ENCODE measurements at places on chromosomes 5 and 9.

DNA sequence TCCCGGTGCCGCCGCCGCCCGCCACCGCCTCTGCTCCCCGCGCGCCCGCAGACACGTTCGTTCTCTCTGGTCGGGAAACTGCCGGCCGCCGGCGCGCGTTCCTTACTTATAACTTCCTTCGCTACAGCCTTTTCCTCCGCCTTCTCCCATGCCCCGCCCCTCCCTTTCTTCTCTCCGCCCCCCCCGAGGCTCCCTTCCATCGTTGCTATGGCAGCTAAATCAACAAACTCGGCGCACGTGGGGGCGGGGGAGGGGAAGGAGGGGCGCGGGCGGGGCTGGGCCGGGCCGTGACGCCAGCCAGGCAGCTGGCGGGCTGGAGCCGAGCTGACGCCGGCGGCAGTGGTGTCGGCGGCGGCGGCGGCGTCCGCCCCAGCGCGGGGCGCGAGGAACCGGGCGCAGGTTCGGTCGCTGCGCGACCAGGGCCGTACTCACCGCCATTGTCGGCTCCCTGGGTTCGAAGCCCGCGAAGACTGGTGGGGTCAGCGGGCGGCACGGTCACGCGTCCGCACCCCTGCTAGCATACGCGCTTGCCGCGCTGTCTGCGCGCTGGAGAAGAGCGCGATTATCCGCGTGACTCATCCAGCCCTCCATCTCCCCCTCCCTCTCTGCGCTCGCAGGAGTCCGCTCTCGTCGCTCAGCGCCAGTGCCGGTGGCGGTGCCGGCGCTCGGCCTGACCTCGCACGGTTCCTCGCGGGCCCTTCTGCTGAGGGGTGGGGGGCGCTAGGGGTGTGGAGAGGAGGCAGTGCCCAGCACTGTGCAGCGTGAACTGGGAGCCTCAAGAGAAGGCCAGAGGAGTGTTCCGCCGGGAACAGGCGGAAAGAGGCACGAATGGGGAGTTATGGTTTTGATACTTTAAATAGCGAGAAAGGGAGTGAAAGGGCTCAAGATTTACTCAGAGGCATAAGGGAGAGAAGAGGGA, at the start of gene KLF4:
TSS of gene KLF4 (minus strand) at position 83 of the 919 bp plus-strand sequence. CDS start 597 bp downstream, outside the sequence.
- DNase-seq: peak; percentile 75

DNA sequence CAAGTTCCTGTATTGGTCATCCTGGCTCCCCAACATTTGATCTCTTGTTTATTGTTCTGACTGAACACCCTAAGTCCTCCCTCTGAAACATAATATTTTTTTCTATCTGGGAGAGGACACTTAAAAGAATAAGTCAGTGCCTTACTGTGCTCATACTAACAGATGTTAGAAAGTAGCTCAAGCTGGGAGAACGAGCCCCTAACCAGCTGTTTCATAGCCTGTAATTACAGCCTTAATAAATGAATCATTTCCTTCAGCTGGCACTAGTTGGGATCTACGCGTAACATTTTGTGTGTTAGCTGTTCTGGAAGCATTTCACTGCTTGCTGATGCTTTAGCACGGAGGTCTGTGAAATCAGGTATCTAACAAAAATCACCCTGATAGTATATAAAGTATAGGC, 345.9 kb upstream of the RIOK2 start:
- no peak for DNase-seq

- DNase-seq: no peak
These were observed 408.1 kb downstream of the HTR1A start for GRCh38 chr5:63554191-63554590.

- DNase-seq: no peak
These were observed 167.2 kb downstream of the C9orf152 start for GRCh38 chr9:110040788-110041187.

DNA sequence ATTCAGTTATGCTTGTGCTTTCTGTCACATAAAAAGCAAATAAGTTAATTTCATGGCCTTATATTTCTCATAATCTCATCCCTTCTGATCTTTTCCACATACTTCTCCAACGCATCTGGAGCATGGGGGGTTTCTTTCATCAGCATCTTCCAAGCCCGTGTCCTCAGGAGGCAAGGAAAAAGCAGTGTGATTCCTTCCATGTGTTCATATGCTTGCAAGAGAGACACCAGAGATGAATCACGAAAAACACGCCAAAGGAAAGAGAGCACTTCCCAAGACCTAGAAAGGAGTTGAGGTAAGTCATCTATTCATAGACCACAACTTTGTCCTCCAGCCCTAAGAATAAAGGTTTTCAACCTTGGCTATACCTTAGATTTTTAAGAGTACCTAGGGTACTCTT, 26.0 kb upstream of the SVEP1 start:
- no peak for DNase-seq

DNA sequence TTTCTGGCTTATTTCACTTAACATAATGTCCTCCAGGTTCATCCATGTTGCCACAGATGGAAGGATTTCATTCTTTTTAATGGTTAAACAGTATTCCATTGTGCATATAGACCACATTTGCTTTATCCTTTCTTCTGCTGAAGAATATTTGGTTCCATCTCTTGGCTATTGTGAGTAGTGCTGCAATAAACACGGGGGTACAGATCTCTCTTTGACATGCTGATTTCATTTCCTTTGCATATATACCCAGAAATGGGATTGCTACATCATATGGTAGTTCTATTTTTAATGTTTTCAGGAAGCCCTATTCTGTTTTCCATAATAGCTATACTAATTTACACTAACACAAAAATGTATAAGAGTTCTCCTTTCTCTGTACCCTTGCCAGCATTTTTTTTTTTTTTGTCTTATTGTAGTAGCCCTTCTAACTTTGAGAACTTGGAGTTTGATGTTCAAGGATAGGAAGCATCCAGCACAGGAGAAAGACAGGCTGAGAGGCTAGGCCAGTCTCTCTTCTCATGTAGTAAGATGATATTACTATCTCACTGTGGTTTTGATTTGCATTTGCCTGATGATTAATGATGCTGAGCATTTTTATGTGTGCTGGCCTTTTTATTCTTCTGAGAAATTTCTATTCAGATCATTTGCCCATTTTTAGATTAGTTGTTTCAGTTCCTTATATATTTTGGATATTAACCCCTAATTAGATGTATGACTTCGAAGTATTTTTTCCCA, 592.2 kb upstream of the ZNF608 start:
- no peak for DNase-seq
